Activated CD8-positive, alpha-beta memory T cell treated with anti-CD3 and anti-CD28 coated beads for 1 hour (primary cell): ENCODE measurements at places on chromosomes 5 and 9.

DNA sequence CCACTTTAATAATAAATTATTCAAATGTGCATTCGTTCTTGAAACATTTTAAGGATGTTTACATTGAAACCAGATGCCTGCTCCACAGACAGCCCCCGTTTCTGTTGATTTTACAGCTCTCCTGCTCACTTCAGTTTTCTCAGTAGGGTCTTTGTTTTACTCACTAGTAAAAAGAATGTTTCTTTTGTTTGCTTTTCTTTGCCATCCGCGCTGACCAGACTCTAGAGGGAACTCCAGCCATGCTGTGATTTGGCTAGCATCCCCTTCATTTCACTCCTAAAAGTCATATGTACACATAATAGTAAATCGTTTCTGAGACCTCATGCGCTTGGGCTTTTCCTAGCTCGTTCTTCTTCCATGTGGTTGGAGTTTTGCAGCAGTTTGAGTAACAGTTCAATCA, 28.7 kb upstream of the PALM2AKAP2 start:
- no peak for DNase-seq

- no peak for DNase-seq
Observed at GRCh38 chr5:64670277-64670676, 20.0 kb upstream of the SHISAL2B start.

DNA sequence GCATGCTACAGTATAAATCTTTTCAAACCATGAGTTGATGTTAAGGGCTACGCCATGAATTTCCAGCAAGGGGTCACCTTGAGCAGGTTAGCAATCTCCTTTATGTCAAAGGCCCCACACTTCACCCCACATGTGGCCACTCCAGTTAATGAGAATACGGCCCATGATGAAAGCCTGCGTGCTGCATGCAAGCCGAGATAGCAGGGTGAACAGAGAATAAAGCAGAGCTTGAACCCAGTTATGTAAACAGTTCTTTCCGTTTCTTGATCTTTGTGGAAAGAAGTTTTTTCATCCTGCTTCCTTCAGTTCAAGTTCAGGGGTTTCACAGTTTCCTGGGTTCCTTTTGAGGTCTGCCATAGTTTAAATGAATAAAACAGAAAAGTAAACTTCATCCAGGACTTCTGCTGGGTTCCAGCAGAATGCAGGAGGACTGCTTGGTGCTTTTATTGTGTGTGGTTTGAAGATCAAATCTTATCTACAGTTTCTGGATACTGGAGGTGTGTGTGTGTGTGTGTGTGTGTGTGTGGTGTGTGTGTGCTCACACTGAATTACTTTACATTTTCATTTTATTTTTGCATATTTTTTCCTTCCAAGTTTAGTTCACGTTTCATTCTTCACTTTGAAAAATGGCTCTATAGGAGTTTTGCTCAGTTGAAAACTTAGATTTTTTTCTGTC, 87.1 kb downstream of the HMHB1 start:
- no peak for DNase-seq

GRCh38 chr9:70682298-70682697, 267.8 kb upstream of the KLF9 start:
- DNase-seq: no peak

GRCh38 chr5:150639377-150639692, 1.1 kb upstream of the SYNPO start:
- no peak for DNase-seq

- no peak for DNase-seq
Observed at GRCh38 chr5:117263231-117263630, 688.6 kb upstream of the SEMA6A start.

DNA sequence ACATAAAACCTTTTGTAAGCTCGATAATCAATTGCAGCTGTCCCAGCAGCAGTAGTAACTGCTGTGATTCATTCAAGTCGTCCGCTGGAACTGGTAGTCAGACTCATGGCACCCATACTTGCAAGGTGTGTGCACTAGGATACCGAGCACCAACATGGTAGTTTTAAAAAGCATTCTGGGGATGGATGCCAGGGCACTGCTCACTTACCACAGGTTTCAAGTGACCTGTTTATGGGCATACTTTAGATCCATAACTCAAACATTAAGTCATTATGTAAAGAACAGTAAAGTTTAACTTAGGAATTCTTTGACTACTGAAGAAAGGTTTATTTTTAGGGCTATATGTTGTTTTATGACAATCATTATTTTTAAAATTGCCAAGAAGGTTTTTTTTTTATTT, 2277.6 kb downstream of the MAT2B start:
- no peak for DNase-seq

- DNase-seq: no peak
Observed at GRCh38 chr5:95866435-95867040, 44.0 kb upstream of the GLRX start.

DNA sequence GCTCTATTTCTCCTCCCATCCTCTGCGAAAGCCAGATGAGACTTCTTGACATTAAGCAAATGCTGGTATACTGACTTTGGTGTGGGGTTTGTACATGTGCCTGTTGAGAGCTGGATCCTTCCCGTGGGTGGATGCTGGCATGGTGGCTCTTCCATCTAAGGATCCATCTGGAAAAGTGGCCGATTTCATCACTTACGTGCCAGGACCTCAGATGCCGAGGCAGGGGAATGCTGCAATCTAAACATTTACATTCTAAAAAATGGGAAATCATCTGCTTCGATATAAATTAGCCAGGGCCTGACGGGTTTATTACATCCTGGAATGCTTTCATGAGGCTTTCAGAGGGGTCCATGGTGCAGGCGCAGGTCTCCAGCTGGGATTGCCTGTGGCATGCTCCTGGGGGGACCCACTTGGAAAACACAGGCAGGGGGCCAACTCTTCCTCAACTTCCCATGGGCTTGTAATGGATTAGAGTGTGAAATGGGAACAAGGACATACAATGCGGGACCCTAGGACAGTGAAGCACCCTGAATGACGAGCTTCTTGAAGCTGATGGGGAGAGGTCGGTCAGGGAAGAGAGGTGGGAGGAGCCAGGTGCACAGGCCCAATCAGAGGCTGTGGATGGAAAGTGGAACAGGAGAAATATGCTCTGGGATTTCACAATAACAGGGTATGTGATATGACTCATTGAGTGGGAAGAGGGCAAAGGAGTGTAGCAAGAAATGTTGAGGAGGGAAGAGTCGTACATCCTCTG, 105.5 kb upstream of the PITX1 start:
- no peak for DNase-seq

DNA sequence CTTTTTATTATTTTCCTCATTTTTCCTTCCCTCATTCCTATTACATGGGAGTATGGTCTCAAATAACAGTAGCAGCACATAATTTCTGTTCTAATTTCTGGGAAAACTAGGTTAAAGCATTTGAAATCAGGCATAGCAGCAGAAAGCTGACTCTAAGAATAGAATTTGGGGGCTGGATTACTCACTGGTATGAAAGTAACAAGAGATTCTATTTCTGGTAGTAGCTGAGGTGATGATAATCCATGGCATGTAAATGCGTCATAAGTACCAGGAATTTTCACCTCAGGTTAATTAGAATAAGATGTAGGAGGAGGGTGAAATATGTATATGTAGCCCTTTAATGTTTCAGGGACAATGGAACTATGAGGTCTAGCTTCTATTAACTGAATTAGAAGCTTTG, 662.0 kb downstream of the PTPRD start:
- DNase-seq: no peak

DNA sequence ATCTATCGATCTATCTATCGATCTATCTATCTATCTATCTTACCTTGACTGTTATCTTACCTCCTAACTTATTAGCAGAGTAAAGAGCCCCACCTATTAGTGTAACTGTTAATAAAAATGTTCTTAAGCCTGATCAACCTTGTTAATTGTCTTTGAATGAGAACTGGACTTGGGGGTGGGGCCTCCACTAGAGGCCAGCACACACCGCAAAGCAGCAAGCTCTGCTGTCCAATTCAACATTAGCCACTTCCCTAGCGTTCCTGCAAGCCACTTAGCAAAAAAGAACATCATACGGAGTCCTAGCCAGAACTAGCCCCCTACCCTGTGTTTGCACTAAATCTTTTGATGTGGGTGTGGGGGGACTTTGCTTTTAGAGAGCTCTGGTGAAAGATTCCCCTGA, 515.8 kb downstream of the KDM4C start:
- no peak for DNase-seq

- no peak for DNase-seq
Observed at GRCh38 chr9:130137081-130137640, 35.0 kb upstream of the NCS1 start.

DNA sequence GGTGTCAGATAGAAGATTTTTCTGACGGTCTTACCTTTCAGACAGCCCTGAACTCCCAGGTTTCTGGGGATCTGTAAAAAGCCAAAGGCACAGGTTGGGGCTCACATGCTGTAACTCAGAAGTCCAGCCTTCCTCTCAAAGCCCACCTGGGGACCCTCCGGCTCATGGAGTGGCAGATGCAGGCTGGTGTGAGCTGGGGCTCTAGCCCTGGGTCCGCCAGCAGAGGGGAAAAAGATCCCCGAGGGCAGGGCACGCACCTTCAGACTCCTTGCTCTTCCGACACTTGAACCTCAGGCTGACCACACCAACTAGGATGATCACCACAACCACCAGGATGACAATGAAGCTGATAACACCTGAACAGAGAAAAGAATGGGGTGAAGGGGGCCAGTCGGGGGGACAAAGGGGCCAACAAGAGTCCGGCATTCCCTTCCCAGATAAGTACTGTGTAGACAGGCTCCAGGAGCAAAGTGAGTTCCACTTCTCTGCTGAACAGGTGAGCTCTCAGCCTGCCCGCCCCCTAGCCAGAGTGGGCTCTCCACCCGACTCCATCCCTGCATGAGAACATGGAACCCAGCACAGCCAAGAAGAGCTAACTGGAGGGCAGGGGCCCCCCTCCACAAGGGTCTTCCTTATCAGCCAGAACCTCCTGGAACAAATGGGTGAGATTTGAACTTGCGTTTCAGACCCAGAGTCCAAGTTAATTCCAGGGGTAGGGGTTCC, 7.8 kb downstream of the ECSCR start:
- no peak for DNase-seq

- no peak for DNase-seq
Observed at GRCh38 chr5:179139936-179140235, 79.7 kb downstream of the ZNF354C start.

DNA sequence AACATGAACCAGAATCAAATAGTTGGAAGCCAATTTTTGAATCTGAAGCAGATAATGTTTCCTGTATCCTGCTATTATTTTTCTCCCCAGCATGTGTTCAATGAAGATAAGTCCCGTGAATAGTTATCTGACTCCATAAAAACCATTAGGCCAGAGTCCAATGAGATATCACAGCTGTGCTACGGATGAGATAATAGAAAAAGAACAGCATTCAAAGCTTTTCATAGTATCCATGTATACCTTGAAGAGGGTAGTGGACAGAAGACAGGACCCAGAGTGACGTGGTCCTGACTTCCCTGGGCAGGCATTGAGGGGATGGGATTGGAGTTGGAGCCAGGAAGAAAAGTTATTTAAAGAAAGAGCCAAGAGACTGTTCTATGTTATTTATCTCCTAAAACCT, 50.7 kb upstream of the C6 start:
- DNase-seq: no peak

- no peak for DNase-seq
Observed at GRCh38 chr5:133063965-133064364, 12.2 kb downstream of the HSPA4 start.

GRCh38 chr5:135710045-135710675, 124.3 kb upstream of the SLC25A48 start:
- no peak for DNase-seq

DNA sequence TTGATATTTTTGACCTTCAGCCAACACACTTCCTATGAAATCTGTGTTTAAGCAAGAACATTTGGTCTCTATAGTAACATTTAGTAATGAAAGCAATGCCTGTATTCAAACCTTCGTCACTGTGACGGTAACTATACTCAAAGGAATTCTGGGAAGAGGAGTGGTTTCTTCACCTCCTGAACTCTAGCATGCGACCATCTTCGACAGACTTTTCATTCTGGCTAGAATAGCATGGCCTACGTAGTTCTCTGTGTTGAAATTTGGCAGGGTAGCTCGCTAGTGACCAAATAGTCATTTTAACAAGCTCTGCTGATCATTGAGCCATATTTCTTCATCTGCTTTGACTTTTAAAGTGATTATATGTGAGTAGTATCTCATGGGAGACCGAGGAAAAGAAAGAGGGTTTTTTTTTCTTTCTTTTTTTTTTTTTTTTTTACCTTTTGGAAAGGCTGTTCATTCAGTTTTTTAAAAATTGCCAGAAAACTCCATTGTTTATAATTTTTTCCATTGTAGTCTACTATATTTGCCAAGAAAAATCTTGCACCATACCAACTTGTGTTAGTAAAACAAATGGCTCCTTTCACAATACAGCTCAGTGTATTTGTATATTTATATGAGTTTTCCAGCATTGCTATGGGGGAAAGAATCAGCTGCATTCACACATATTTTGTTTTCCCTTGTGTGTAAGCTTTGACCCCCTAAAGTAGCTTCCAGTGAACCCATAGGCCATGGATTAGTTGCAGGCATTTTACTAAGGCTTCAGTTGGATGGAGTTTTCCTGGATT, 166.8 kb downstream of the NNT start:
- no peak for DNase-seq

DNA sequence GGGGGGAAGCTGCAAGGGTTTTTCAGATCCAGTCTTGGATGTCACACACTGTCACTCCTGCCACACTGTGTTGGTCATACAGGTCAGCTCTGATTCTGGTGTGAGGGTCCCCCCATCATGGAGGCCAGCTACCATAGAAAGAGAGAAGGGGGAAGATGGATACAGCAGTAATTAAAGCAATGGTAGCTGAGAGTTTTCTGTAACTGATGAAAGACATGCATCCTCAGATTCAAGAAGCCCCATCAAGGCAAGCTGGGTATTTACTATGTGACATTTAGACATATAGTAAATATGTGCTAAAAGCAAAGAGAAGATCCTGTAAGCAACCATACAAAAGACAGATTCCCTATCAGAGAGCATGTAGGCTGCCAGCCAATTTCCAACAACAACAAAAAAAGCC, 110.9 kb upstream of the COL5A1 start:
- no peak for DNase-seq

DNA sequence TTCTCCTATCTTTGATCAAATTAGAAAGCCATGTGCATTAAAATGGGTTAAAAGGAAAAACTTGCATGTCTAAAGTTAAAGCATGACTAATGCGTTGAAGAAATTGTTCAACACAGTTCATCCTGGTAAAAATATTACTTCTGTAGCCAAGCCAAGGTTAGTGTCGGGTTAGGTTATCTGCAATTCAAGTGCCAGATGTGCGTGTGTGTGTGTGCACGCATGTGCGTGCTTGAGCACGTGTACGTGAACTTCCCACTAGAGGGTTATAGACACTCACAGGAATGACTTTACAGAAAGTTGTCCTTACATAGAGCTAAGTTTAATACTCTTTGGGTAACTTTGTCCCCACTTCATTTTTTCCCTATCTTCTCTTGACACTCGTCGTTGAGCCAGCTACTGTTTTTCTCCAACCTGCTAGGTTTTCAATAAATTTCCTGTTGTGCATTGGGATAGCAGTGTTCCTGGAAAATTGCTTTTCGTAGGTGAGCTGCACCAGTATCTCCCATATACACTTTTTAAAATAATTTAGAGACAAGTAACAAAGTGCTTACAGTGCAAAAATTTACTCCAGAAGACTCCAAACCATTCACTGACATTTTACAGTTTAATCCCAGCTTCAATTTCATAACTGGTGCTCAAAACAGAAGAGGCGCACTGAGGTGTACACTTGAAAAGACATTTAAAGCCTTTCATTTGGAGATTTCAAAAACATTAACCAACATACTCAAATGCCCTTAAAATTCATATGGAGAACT, 353.8 kb downstream of the NFIB start:
- DNase-seq: no peak
